ENCODE measurements at places on chromosomes 4 and X.

DNA sequence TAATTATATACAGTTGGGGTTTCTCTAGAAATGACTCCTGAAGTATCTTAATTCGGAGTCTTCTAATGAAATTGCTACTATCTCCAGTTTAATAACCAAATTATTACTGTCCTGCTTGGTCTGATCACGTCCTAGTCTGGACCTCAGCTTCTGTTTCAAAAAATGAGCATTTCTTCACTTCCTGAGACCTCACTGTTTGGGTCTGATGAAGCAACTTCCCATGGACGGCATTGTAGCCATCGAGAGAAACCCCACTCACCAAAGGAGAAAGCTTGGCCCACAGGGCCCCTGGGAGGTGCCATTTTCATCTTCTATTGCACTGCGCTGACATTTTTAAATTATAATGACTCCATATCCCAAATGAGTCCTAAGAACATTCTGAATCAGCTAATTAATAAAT is 178.0 kb downstream of the MGST2 start:
- no peak for DNase-seq

DNA sequence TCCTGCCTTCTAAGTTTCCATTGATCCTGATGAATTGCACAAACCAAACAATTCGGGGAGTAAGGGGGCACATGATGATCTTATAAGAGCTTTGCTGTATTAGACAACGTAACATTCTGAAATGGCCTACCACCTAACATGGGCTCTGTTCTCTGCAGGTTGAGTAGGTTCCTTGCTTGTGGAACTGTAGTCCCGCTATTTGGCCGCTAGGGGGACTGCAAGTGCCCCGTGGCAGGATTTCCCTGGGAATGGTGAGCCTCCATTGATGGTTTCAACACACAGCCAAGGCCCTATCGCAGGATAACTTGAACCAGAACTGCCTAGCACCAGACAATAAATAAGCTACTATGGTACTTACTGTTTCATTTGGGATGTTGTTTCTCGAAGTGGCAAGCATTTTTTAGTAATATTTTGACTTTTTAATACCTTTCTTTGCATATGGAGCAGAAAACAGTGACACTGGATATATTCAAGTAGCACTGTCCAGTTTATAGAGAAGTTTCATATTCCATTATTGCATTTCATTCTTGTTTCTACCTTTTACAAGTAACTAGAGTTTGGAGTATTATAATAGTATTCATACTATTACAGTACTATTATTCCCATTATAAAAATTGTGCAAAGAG is 11.9 kb downstream of the AR start:
- DNase-seq = no peak

DNA sequence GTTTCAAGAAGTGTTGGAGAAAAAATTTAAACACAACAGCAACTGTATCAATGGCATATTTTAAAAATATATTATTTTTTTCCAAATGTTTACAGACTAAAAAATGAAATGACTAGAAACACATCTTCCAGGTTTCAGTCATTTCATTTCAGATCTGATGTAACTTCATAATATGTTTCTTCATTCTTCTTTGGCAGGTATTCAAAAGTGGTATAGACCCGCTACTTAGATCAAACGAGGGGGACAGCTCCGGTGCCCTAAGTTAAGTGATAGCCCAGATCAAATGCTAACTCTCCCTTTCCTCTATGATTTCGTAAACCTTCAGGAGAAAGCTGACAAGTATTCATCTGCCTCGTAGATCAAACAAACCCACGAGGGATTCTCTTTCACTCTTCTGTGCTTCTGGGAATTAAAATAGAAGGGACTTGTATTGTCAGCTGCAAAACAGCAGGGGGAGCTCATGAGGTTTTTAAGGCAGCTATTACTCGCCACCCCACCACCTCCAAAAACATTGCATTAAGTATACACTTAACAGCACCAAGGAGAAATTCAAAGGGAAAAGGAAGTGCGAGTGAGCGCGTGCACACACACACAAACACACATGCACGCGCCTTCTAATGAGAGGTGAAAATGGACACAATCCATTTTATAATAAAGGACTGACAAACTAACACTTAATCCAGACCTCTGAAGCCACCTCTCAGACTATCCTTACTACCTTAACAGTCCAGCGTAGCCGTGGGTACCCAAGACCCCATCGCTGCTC is 21.4 kb downstream of the HELT start:
- no peak for DNase-seq

GRCh38 chr4:40201898-40202297 is 5.1 kb downstream of the RHOH start:
- no peak for DNase-seq

- no peak for DNase-seq
Observed at GRCh38 chr4:89821612-89822011, 15.3 kb downstream of the SNCA start.
